Pancreas (tissue), 10 donors: ENCODE measurements at places on chromosomes 3 and 15. TPM values are rescaled to one million over a fixed set of nuclear protein-coding genes. Genes with fewer than 3 reads are reported as not detected.

The INTS14 gene
- 11.0 TPM for polyA plus RNA-seq

The CFAP91 gene
- polyA plus RNA-seq: 9.2 TPM

The BMF gene
- 4.8 TPM for polyA plus RNA-seq

DNA sequence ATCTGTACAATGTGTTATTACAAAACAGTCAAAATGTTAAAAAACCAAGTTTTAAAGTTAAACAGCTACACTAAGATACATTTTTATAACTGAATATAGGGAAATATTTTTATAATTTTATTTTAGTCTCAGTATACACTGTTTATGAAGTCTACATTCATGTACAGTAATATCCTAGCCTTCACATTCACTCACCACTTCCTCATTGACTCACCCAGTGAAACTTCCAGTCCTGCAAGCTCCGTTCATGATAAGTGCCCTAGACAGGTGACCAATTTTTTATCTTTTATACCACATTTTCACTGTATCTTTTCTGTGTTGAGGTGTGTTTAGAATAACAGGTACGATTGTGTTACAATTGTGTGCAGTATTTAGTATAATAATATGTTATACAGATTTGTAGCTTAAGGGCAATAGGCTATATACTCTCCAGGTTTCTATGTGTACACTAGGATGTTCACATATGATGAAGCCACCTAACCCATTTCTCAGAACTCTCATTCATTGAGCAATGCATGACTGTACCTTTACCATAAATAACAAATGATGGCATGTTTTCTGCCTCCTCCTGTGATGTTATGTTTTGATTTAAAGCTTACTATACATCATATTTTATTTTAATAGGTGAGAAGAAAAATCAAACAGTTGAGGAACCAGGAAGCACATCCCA, 388.4 kb upstream of the NDN start:
- DNase-seq: no peak

DNA sequence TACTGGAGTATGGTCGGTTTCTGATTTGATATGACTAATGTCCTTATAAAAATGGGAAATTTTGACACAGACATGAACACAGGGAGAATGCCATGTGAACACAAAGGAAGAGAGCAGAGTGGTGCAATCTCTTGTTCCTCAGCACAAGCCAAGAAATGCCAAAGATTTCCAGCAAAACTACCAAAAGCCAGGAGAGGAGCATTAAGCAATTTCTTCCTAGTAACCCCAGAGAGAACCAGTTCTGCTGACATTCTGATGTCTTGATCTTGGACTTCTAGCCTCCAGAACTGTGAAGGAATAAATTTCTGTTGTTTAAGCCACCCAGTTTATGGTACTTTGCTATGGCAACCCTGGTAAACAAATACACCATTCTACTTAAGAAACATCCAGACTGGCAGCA, 227.8 kb upstream of the MRPL3 start:
- DNase-seq: no peak
